ENCODE measurements at places on chromosomes 2 and 18. TPM values are rescaled to one million over a fixed set of nuclear protein-coding genes. Genes with fewer than 3 reads are reported as not detected.

GTF2A1L gene
- 1.1 TPM for polyA plus RNA-seq

TEKT4 gene
- not detected for polyA plus RNA-seq

DNAJC5G gene
- not detected for polyA plus RNA-seq

IL1B gene
- polyA plus RNA-seq: 3.4 TPM

CRYBA2 gene
- not detected for polyA plus RNA-seq

SLC19A3 gene
- polyA plus RNA-seq: 0.11 TPM

PLA2R1 gene
- 1.8 TPM for polyA plus RNA-seq

ABCG5 gene
- polyA plus RNA-seq: 0.05 TPM

INO80C gene
- polyA plus RNA-seq: 57.5 TPM

GPR35 gene
- 17.8 TPM for polyA plus RNA-seq

HTR2B gene
- polyA plus RNA-seq: 0.41 TPM

SULT1C2 gene
- 0.17 TPM for polyA plus RNA-seq

RESP18 gene
- not detected for polyA plus RNA-seq

ERICH2 gene
- polyA plus RNA-seq: 0.14 TPM

CDK15 gene
- not detected for polyA plus RNA-seq

SIX3 gene
- 0.03 TPM for polyA plus RNA-seq

AOX1 gene
- 3.7 TPM for polyA plus RNA-seq

CHRND gene
- not detected for polyA plus RNA-seq

MAP3K2 gene
- polyA plus RNA-seq: 6.5 TPM

CTAGE1 gene
- not detected for polyA plus RNA-seq
